ENCODE measurements at places on chromosomes 1 and 21.
A peak's percentile ranks its signal among the peaks of the same experiment; 100 is the strongest.

- DNase-seq = no peak
Observed at GRCh38 chr21:29875036-29875716, 64.6 kb downstream of the GRIK1 start.

DNA sequence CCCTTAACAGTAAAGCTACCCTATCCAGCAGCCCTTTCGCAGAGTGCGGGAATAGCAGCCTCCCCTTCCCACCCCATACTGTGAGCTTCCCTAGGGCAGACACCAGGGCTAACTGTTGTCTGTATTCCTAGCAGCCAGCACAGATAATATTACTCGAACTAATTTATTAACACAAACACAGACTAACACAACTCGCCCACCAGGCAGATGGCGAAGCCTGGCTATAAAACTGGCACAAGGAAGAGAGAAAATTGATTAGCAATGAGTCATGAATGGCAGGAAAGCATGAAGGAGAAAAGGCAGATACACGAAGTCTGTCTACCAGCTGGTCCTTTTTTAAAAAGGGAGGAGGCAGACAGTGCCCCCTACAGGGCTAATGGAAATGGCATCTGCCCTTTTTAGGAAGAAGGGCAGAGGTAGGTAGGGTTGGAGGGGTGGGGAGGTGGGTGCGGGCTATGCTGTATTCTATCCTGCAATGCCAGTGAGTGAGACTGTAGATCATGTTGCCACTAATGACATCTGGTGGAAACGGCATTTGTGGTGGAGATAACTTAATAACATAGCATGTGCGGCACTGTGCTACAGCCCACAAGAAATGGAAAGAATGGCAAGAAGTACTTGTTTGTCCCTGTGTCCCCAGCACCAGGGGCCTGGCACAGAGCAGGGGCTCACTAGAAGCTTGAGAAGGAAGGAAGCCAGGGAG lies 30.6 kb upstream of the CTPS1 start:
- DNase-seq = peak; percentile 8

DNA sequence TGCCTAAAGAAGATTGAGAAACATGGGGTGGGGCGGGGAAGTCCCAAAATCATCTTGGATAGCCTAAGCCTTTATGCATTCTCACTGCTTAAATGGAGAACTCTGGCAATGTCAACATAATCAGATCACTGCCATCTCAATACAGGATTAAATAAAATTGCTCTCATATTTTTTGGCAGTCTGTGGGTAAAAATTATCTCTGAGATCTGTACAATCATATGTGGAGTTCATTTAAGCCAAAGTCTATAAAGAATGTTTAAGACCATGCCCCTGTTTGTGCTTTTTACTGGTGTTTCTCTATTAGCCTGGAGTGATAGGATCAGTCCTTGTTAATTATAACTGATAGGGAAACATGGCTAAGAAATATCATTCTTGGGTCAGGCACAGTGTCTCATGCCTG lies 136.3 kb downstream of the GPR52 start:
- DNase-seq = no peak

DNA sequence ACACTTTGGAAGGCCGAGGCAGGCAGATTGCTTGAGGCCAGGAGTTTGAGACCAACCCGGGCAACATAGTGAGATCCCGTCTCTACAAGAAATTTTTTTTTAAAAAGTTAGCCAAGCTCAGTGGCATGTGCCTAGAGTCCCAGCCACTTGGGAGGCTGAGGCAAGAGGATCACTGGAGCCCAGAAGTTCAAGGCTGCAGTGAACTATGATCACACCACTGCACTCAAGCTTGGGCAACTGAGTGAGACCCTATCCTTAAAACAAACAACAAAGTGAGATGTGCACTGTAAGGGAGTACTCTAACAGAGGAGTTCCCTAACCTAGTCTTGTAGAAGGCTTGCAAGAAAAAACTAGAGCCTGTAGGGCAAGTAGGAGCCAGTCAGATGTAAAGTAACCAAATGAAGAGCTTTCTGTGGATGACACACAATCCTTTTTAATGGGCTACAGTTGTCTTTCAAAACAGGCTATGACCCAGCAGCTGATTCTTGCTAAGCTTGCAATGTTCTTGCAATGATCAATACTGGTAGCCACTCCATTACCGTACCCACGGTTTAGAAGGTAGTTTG lies 38.0 kb upstream of the SRP9 start:
- DNase-seq = no peak

DNA sequence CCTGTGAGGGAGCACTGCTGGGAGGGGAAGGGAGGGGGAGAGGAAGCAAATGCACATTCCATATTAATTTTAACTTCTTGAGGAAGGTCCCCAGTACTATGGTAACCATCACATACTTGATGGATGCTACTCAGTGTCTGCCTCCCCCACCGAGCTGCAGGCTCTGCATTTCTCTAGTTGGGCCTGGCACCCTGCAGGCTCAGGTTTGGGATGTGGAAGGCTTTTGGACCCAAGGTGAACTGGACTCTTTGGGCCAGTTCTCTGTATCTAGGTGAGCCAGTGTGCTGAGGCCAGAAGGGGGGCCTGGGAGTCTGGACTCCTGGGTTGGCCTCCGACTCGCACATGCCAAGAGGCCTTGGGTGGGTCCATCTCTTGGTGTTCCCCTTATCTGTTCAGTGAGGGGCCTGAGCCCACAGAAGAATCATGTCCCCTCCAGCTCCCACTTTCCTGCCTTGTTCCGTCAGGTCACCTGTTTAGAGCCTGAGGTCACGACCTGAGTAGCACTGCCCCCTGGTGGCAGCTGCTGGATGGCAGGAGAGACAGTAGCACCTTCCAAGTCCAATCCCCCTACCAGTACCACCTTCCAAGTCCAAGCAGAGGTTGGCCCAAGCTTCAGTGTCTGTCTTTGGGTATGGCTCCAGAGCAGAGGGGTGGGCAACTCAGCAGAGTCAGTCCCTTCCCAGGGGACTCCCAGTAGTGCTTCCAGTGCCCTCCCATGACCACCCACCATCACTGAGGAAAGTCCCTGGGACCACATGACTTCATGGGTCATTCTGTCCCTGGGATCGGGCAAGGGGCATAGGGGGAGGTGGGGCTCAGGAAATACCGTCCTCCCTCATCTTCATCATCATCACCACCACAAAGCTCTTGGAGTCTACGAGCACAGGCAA lies 241.8 kb downstream of the TRABD2B start:
- peak; percentile 5 for DNase-seq

DNA sequence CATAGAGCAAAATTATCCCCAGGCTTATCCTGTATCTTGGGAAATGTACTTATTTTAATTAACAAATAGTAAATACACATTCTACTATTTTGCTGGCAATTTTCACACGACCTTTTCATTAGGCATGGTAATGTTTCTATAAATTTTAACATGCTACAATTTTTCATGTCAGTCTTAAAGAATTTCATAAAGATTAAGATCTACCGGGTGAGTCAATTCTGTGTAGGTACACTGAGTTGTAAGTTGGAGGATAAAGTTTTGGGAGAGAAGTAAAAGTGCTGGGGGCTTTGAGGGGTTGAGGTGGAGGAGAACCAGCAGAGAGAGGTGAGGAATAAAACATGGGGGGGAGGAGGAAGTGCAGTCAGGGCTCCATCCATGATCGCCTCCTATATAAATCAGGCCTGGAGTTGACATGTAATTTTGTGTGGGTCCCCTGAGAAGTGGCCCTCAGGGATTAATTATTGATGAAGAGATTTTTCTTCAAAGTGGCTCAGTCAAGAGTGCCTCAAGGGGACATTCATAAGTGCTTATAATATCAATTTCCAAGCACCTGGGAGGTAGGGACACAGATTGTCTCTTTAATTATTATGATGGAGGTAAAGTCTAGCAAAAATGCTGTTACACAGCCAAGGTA lies 7.2 kb downstream of the DPYD start:
- DNase-seq = no peak

DNA sequence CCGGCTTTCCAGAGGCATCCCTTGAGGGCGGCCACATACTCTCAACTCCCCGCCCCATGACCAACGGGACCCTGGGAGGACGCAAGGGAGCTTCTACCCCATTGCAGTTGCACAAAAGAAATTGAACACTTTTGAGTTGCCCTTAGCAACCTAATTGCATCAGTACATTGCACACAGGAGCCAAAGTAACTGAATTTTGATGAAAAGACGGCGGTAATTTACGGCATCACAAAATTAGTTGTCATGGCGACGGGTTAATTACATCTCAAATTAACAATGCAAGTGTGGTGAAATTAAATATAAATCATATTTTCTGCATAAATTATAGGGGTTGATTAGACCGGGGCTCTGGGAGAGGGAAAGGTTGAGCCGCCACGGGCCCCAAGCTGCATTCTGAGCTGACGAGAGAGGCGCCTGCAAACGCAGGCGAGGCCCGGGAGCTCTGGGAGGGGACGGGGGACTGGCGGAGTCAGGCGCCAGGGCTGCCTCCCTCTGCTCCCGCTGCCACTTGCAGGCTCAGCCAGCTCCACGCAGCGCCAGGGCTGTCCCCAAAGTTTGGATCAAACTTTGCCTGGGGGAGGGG lies 61.4 kb downstream of the CASZ1 start:
- no peak for DNase-seq

- no peak for DNase-seq
Observed at GRCh38 chr1:3630161-3630611, 5.4 kb downstream of the TPRG1L start.

- DNase-seq = no peak
Observed at GRCh38 chr21:43814215-43815106, 25.1 kb downstream of the RRP1 start.

DNA sequence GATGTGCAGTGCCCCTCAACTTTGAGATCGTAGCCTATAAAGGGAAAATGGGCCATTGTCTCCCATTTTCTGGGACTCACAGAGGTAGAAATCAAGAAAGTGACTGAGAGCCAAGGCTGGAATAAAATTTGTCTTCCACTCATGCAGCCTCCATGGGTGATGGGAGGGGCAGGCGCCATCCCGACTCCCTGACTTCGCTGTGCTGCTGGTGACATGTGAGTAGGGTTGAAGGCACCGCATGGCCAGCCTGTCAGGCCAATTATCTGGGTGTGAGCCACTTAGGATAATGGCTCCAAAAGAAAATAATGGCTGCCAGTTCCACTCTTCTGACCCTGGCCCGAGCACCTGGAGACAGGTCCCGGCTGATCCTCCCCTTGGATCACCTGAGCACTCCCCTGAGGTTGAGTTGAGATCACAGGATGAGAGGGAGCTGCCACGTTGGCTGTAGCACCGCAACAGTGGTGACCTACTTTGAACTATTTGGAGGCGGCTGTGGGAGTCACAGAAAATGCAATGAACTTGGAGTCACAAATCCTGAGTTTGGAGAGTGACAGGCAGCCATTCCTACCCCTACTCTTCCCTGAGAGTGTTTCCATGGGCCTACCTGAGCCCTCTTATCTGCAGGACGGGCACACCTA lies 26.3 kb downstream of the CAPN9 start:
- no peak for DNase-seq

DNA sequence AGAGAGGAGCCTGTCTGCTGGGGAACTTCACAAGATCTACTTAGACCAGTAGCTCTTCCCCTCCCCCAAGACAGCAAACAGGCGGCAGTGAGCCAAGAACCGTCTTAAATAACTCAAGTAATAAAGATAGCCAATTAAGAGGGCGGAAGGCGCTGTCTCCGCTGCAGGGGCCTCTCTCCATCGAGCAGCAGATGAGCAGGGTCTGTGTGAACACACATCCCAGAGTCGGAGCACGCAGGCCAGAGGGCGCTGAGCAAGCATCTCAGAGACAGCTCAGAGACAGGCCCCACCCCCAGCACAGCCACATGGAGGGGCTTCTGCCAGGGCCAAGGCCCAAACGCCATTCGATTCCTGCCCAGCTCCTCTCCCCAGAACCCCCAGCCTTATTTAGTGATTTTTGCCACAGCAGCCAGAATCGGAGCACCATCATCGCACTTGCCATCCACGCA lies 11.1 kb downstream of the IFFO2 start:
- DNase-seq = no peak

GRCh38 chr1:194795917-194796593 lies 1609.6 kb upstream of the B3GALT2 start:
- DNase-seq = no peak

DNA sequence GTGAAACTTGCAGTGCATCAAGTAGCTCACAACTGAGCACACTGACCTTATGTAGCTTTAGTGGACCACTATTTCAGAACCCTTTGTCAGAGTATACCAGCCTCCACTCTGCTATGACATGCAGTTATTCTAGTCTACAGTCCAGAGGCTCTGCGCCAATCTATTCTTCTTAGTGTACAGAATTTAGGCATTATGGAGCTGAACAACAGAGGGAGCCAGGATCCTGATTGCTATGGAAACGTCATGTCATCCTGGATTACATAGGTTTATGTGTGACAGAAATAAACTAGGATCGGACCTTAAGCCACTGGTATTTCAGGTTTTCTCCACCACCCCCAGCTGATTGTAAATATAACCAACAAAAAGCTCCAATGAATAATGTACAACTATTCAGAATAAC lies 48.1 kb upstream of the EEIG2 start:
- DNase-seq = no peak

GRCh38 chr1:6172549-6172948 lies 7.6 kb downstream of the CHD5 start:
- DNase-seq = no peak

DNA sequence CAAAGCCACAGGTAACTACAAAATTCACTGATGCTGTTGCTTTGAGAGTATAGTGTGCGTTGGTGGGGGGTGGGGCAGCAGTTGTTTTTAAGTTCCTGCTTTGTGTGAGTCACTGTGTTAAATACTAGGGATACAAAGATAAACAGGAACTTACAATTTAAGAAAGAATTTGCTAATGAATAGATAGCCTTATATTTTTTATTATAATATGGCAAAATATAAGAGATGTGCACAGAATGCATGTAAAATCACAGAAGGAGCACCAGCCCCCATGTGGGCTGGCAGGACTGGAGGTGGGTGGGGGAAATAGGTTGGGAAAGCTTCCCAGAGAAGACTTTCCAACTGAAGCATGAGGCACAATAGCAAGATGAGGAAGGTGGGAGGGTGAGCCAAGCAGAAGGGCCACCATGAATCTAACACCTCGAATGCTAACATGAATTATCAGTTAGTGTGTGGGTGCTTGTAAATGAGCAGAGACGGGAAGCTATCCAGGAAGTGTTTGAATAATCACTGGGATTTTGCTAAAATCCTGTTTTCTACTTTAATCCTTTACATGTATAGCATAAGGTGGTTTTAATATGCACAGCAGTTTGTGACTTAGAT lies 57.0 kb upstream of the RAVER2 start:
- DNase-seq = no peak

- no peak for DNase-seq
Observed at GRCh38 chr21:33411949-33412430, 8.8 kb downstream of the IFNGR2 start.

DNA sequence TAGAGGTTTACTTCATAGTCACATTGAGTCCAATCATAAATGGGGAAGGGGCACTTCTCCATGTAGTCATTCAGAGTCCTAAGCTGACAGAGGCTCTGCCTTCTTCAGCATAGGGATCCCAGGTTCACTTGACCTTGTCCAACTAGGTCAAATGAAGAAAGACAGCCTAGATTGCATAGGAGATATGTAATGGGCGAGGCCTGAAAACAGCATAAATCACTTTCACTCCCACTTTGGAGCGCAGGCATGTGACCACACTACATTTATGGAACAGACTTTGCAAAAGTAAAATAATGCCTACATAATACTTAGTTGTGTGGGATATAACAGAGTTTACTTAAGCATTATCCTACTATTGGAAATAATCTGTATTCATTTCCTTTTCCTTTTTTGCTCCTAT lies 51.7 kb downstream of the HOOK1 start:
- no peak for DNase-seq

Measured in stimulated activated CD8-positive, alpha-beta memory T cell treated with anti-CD3 and anti-CD28 coated beads, Interleukin-7, amount 100 ng/mL, for 4 hours (primary cell).